ENCODE measurements at places on chromosomes 13 and 19.

- no peak for DNase-seq
Observed at GRCh38 chr13:98143601-98144026, 720 bp downstream of the FARP1 start.

GRCh38 chr19:46985542-46986415 is 33.9 kb upstream of the NPAS1 start:
- DNase-seq = no peak

- DNase-seq = no peak
Observed at GRCh38 chr19:33301144-33301899, 1.0 kb downstream of the CEBPA start.

DNA sequence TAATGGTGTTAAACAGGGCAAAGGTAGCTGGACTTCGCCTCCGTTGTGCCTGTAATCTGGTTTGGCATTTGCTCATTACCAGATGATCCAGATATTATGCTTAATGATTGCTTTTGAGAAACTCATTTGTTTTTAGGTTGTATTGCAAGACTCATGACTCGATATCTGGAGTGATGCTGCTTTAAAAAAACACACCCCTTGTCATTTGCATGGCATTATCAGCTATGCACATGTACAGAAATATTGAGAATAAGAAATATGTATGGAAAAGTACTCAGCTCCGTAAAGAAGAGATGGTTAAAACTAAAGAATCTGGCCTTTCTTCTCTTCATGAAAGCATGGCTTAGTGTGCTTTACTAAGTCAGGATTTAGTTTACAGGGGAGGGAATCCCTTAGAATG is 95.0 kb downstream of the ARHGEF7 start:
- no peak for DNase-seq

- no peak for DNase-seq
Observed at GRCh38 chr19:45496349-45496953, 396 bp downstream of the RTN2 start.

DNA sequence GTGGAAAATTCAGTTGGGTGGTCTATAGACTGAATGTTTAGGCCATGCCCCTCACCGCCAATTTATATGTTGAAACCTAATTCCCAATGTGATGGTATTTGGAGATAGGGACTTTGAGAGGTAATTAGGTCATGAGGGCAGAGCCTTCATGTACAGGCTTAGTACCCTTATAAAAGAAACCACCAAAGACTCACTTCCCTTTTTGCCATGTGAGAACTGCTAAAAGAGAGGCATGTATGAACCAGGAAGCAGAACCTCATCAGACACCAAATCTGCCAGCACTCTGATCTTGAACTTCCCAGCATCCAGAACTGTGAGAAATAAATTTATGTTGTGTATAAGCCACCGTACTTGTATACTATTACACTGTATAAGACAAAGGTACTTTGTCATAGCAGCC is 40.6 kb downstream of the UQCRFS1 start:
- DNase-seq = no peak

GRCh38 chr19:49422407-49423070 is 702 bp downstream of the PTH2 start:
- no peak for DNase-seq

DNA sequence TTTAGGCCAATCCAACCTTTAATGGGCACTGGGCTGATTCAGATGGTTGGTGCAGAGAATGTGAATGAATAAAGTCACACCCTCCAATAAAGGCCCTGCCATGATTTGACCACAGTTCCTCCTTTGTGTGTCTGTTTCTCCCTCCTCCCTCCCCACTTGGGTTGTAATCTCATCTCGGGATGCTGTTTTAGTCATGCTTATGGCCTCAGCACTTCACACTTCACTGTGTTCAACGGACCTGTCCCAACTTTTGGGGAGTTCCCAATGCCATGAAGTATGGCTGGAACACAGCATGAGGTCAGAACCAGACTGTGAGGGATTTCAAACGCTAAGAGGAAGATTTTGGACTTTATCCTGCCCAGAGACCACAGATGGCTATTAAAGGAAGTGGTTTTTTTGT is 5.6 kb upstream of the RAB8A start:
- no peak for DNase-seq

GRCh38 chr19:14686411-14686810 is 3.4 kb upstream of the ZNF333 start:
- no peak for DNase-seq

- DNase-seq = no peak
Observed at GRCh38 chr13:113417836-113418721, 35.2 kb downstream of the ADPRHL1 start.

- no peak for DNase-seq
Observed at GRCh38 chr13:30831515-30831914, 74.6 kb upstream of the MEDAG start.

- no peak for DNase-seq
Observed at GRCh38 chr13:46683676-46684260, 113.2 kb downstream of the ESD start.

- no peak for DNase-seq
Observed at GRCh38 chr13:70363991-70364390, 255.7 kb upstream of the KLHL1 start.

- DNase-seq = peak; percentile 65
Observed at GRCh38 chr19:45097776-45098520, 5.0 kb downstream of the PPP1R37 start.

DNA sequence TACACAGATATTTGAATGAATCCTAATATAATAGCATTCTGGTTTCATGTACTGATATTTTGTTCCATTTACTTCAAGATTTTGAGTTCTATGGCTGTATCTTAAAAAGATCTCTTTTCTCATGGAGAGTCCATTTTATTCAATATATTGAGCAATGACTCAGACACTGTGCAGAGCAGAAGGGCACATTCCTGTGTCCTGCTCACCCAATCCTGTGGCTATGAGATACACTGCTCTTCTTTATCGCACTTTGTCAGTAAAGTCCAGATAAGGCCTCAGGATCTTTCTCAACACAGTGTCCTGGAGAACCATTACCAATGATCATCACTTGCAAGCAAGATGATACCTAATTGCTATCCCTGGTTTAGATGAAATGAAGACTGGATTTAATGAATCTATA is 155.0 kb downstream of the CYSLTR2 start:
- no peak for DNase-seq

- DNase-seq = no peak
Observed at GRCh38 chr13:50464349-50465251, 378.9 kb downstream of the DLEU7 start.

- DNase-seq = peak; percentile 67
Observed at GRCh38 chr19:6108721-6109633, 1.3 kb downstream of the RFX2 start.

- DNase-seq = no peak
Observed at GRCh38 chr13:98765996-98766519, 13.6 kb upstream of the SLC15A1 start.

GRCh38 chr19:37977992-37978391 is 71.0 kb downstream of the SIPA1L3 start:
- DNase-seq = no peak

- no peak for DNase-seq
Observed at GRCh38 chr19:46036744-46037128, 4.1 kb downstream of the IGFL4 start.

GRCh38 chr19:10919352-10920287 is 8.8 kb downstream of the YIPF2 start:
- no peak for DNase-seq

DNA sequence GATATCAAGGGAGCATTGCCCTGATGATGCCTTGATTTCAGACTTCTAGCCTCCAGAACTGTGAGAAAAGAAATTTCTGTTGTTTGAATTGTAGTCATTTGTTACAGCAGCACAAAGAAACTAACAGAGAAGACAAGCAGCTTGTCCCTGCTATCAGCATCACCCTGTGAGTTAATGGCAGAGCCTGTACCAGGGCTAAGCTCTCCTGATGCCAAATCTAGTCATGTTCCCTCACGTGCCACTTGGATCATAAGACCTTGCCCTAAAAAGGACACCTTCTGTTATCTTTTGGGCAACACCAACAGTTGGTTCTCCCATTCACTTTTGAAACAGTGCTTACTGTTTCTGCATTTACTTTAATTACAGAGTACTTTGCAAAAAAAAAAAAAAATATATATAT is 14.8 kb downstream of the RCBTB2 start:
- no peak for DNase-seq

DNA sequence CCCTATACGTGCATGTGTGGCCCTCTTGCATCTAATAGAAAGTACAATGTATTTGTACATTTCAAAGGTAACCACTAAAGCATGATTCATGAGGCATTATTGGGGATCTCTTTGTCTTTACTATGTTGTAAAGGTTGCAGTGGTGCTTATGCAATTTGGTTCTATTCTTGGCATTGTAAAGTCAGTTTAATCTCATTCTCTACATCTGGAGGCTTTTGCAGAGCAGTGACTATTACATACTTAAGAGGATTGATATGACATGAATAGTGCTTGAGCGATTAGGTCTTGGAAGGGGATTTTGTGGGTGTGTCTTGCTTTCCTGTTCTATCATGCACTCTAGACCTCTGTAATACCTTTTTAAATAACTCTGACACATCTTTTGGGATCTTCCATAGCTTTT is 610.0 kb downstream of the EFNB2 start:
- no peak for DNase-seq

- no peak for DNase-seq
Observed at GRCh38 chr13:92775658-92776057, 450.9 kb upstream of the GPC6 start.

GRCh38 chr13:29830000-29830399 is 20.4 kb downstream of the UBL3 start:
- no peak for DNase-seq

DNA sequence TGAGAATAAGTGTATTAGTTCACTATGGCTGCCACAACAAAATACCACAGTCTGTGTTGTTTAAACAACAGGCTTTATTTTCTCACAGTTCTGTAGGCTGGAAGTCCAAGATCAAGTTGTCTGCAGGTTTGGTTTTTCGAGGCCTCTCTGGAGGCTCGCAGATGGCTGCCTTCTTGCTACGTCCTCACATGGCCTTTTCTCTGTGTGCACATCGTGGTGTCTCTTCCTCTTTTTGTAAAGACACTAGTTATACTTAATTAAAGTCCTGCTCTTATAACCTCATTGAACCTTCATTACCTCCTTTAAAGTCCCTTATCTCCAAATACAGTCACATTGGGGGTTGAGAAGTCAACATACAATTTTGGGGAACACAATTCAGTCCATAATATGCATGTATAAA is 10.6 kb downstream of the CSNK1A1L start:
- no peak for DNase-seq

DNA sequence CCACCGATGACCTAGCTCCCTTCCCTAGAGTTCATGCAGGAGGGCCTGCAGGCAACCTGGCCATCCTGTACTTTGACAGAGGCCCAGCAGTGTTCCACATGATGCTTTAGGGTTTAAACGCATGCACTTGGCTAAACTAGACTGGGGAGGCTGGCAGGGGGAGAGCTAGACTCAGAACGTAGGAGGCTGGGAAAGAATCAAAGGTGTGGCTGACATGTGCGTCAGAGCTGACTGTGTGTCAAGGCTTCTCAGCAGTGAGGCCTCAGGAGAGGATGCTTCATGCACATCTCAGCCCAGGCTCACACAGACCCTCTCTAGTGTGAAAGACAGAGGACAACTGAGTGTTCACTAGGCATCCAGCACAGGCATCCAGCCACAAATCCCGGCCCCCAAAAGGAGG is 28.7 kb downstream of the DNMT1 start:
- DNase-seq = no peak

- DNase-seq = no peak
Observed at GRCh38 chr19:38033658-38034491, 126.9 kb downstream of the SIPA1L3 start.
